ENCODE measurements at places on chromosomes 3 and 15.

GRCh38 chr3:71949442-71949841, 164.5 kb upstream of the PROK2 start:
- peak; percentile 20 for DNase-seq

GRCh38 chr3:98763819-98764418, 779 bp downstream of the ST3GAL6 start:
- no peak for DNase-seq

DNA sequence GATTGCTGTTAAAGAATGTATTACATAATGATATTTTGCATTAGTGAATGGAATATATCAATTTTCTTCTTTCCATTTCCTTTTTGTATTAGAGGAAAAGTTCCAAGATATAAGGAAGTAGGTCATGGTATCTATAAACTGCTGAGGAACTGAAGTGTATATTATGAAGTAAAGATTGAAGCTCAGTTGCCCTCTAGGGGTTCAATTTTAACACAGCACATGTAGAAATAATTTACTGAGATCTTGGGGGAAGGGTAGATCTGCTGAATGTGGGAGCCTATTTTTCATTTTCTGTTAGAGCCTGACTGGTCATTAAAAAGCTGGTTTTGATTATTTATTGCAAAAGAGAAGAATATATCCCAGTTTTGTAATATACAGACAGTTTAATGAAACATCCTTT, 45.2 kb downstream of the CMC1 start:
- DNase-seq = peak; percentile 3

GRCh38 chr3:3587647-3587972, 211.6 kb upstream of the LRRN1 start:
- DNase-seq = no peak

- DNase-seq = no peak
These were observed 40.3 kb upstream of the ICE2 start for GRCh38 chr15:60519218-60519617.

GRCh38 chr3:152204218-152204617, 64.5 kb upstream of the MBNL1 start:
- no peak for DNase-seq

- DNase-seq = no peak
These were observed 160.6 kb upstream of the ICE2 start for GRCh38 chr15:60639502-60639901.

DNA sequence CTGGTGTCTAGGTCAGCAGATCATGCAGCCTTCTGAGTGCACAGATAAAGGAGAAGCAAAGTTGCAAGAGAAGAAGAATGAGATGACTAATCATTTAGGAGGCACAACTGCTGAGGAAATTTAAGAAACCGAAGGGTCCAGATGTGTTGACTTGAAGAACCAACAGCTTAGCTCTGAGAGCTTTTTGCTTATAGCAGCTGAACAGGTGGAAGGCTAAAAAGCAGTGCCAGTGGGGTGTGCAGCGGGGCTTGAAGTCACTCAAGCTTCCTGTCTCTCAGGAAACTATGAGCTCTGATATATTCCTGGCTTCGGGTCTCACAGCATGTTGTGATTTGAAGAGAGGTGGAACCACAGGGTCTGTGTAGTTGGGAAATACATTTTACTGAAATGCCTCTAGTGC, 305.7 kb downstream of the RYR3 start:
- no peak for DNase-seq

GRCh38 chr3:61650276-61650675, 88.9 kb downstream of the PTPRG start:
- DNase-seq = peak; percentile 88

DNA sequence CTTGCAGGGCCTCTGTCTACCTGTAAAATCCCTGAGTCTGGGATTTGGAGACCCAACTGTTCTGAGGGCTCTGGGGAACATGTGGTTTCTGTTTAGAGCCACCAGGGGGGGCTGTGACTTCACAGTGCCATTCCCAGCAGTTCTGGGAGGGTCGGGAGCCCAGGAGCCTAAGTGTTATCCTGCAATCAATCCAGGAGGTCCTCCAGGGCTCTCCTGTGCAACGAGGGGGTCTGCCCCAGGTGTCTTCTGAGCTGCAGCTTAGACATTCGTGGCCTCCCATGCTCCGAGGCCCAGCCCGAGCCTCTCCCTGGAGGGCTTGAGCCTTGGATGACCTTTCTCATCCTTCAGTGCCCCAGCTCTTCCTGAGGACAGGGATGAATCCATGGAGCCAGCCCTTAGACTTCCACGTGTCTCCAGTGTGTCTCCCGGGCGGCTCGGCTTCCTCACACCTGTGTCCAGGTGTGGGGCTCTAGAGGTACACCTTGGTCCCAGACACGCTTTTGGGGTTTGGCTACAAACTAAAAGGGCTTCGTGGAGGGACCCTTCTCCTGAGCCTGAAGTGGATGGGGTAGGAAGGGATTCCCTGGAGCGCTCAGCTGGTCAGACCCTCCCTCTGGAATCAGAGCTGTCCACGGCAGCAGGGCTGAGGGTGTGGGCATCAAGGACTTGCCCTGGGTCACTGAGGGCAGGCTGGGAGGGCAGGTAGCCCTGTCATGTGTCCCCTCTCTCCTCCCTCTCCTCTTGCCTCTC, 20.3 kb upstream of the ABTB1 start:
- no peak for DNase-seq

DNA sequence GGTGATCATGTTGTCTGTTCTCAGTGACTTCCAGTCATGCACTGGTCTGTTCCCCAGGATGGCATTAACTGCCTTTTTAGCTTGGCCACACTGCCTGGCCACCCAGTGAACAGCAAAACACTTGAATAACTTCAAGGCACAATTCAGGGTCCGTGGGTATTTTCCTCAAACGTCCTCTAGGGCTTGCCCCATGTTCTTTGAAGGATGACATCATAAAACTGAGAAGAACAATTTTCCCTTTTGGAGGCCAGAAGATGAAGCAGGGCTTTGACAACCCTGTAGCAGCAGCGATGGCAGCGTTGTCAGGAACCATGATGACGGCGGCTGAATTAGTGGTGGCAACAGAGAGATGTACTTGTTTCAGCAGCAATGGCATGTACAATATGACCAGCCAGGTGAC, 465.9 kb upstream of the ONECUT1 start:
- DNase-seq = no peak
